ENCODE measurements at places on chromosomes 6 and 20.

- DNase-seq: peak; percentile 69
These were observed 12.1 kb downstream of the LGSN start for GRCh38 chr6:63307581-63308246.

- DNase-seq: no peak
These were observed 245.3 kb upstream of the HSF2 start for GRCh38 chr6:122154155-122154554.

DNA sequence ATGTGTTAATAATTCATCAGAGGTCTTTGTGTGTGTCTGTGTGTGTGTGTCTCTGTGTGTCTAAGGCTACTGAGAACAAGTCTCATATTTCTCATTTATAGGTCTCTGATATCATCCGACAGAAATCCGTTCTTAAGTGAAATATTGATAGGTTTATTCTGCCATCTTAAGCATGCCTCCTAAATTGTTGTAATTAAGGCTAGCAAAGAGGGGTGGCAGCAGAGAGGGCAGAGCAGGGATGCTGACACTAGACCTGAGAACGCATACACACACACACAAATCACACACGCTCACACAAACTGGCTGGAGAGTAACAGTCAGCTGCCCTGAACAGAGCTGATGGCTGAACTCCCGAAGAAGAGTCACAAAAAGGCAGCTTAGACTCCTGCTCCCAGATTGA is 84.9 kb upstream of the LRFN2 start:
- no peak for DNase-seq

DNA sequence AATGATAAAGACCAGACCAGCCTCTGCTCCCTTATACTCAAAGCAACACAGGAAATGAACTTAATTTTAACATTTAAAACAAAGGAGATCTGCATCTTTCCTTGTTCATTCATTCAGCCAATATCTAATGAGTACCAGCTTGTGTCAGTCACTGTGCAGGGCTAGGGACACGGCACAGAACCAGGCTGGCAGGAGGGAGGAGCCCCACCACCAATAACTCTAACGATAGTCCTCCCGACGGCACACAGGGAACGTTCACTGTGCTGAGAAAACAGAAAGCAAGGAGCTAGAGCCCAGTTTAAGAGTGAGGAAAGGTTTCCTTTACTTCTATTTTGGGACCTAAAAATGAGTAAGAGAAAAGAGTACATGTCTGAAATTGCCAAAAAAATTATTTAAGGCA is 9.9 kb downstream of the ETV7 start:
- no peak for DNase-seq

DNA sequence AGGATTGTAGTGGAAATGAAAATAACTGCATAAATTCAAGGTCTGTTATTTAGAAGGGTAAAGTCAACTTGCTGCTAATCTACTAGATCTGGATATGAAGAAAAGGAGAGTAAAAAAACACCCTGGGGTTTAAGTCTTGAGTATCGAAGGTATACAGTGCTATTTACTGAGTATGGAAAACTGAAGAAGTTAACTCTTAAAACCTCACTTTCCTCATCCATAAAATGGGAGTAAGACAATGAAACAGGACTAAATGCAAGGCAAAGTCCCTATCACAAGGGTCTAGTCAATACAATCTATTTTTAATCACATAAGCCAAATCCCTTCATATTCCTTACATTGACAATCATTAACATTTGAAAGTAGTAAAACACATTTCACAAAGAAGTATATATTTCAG is 2.2 kb downstream of the FBXO5 start:
- DNase-seq: no peak

DNA sequence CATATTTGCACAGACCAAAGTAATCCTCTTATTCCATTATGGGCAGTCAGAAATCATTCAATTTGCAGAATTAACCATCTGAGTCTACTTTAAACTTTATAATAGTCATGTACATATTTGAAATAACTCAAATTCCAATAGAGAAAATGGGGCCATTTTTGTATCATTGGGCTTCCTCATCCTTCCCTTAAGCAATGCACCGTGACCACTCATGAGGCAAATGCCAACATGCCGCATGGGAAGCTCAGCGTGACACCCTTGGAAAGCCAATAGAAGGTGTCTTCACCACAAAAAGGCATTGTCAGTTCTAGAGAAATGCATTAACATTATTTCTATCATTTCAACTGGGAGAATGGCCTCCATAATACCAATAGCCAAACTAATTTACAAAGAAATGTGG is 38.5 kb downstream of the SIM1 start:
- no peak for DNase-seq

GRCh38 chr6:27891320-27891875 is 20.8 kb downstream of the OR2B2 start:
- no peak for DNase-seq

GRCh38 chr6:76942203-76942966 is 520.9 kb downstream of the HTR1B start:
- peak; percentile 35 for DNase-seq

GRCh38 chr6:83417880-83418663 is 12.8 kb downstream of the ME1 start:
- peak; percentile 81 for DNase-seq

GRCh38 chr20:24633026-24633425 is 163.6 kb downstream of the SYNDIG1 start:
- no peak for DNase-seq

DNA sequence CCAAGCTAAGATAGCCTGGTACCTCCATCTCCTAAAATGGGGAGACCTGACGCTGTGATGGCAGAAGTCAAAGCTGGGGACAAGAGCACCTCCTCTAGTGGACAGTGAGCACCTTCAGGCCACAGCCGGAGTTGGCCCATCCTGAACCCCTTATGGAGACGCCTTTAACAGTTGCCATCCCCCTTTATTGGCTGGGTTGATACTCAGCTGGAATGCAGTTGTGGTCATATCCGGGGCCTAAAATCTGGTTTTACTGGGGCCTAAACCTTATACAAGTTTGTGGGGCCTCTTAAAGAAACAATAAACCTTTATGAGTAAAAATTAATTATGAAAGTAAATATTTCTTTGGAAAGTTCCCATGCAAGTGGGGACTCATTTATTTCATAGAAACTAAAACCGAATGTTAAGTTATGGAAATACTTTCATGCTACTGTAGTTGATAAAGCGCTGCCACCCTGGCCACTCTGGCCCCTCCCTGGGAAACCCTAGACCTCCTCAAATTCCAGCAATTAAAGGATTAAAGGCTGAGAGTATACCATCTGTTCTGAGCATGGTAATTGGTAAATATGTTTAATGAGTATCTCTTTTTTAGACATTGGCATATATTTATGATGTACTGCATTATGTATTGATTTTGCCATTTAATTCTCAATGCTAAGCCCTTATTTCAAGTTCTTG is 95.1 kb upstream of the SASH1 start:
- DNase-seq: no peak

DNA sequence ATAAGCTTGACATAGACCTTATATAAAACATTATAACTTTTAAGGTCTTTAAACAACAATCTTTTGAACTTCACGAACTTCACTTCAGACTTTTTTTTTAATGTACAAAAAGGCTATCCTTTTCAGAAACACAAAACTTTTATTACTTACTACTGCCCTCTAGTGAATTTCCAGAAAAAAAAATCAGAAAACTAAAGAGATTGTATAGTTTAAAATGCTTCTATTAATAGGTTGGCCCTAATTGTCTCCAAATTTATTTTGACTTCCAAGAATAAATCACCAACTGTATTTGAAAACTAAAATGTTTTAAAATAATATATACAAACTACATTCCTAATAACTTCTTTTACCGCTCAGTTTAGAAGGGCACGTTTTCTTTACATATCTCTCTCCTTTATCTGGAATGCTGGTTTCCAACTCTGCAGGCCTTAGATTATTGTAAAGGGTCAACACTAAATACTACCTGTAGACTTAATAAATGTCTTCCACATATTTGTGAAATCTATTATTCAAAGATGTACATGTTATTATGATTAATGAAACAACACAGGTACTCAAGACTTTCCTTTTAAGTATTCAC is 66.8 kb downstream of the LMBRD1 start:
- peak; percentile 23 for DNase-seq

DNA sequence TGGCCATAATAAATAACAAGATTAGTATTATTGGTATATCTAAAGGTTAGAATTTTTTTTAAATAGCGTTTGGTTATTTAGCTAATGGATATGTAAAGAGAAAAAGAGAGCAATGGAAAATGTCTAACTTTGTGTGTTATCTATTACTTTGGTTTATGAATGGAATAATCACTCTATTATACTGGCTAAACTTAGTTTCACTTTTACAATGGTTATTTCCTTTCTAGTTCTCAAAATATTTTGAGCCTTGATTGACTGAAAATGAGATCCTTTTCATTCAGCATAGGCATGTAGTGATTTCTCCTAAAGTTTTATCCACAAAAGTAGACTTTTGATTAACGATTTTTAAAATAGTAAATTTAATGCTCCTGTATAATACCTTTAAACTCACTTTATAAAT is 51.6 kb upstream of the MLIP start:
- no peak for DNase-seq

GRCh38 chr6:159089909-159090308 is 45.1 kb upstream of the TAGAP start:
- no peak for DNase-seq

DNA sequence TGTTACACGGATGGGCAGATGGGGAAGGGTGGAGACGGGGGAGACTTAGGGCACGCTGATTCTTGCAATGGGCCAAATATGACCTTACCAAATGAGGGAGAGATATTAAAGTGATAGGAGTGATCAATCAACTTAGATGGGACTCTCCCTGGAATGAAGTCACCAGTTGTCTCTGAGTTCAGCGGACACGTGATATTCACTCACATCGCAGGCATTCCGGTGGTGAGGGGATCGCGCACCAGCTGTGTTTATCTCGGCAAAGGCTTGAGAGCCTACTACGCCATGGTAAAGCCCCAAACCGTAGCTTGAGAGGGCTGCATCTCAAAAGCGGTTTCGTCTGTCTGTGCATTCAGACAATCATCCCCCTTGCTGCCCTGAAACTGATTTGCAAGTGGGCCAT is 5.5 kb downstream of the BMP7 start:
- no peak for DNase-seq

DNA sequence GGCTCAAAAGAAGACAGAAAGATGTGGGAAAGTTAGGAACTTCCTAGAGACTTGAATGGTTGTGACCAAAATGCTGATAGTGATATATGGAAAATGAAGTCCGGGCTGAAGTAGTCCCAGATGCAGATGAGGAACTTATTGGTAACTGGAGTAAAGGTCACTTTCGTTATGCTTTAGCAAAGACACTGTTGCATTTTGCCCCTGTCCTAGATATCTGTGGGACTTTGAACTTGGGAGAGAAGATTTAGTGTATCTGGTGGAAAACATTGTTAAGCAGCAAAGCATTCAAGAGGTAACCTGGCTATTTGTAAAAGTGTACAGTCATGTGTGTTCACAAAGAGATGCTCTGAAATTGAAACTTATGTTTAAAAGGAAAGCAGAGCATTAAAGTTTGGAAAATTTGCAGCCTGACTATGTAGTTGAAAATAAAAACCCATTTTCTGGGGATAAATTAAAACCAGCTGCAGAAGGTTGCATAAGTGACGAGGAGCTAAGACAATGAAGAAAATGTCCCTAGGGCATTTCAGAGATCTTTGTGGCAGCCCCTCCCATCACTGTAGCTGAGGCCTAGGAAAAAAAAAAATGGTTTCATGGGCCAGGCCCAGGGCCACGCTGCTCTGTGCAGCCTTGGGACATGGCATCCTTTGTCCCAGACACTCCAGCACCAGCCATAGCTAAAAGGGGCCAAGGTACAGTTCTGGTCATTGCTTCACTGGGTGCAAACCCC is 1692.2 kb downstream of the HACE1 start:
- DNase-seq: no peak

DNA sequence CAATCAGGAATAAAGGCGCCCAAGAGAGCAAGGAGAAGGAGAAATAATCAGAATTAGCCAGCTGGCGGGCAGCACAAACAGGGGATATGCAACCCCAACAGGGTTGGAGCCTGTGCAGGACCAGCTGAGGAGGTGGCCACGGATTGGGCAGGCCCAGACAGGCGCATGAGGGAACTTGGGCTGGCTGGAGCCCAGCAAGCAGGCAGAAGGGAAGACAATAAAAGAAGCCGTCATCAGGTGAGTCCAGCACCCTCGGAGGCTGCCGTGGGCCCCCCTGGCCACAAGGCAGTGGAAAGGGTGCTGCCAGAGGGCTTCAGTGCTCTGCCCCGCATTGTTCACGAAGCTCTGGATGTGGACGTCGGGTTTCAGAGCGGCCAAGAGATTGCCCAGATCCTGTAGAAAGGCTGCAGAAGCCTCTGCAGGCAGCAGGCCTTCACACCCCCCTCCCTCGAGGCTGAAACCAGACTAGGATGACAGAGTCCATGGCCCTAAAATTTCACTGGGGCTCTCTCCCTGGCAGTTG is 28.4 kb upstream of the MAFB start:
- no peak for DNase-seq

DNA sequence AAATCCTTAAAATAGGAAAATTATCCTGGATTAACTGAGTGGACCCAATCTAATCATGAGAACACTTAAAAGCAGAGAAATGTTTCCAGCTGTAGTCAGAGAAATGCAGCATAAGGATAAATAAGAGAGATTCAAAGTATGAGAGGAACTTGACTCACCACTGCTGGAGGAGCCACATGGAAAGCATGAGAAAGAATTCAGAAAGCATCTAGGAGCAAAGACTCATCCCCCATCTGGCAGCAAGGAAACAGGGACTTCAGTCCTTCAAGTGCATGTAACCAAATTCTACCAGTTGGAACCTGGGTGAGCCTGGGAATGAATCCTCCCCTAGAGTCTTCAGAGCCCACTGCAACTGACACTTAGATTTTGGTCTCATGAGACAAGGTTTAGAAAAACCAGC is 33.7 kb downstream of the RNF146 start:
- DNase-seq: peak; percentile 73

- DNase-seq: no peak
These were observed 124.7 kb upstream of the SASH1 start for GRCh38 chr6:148217921-148218320.

DNA sequence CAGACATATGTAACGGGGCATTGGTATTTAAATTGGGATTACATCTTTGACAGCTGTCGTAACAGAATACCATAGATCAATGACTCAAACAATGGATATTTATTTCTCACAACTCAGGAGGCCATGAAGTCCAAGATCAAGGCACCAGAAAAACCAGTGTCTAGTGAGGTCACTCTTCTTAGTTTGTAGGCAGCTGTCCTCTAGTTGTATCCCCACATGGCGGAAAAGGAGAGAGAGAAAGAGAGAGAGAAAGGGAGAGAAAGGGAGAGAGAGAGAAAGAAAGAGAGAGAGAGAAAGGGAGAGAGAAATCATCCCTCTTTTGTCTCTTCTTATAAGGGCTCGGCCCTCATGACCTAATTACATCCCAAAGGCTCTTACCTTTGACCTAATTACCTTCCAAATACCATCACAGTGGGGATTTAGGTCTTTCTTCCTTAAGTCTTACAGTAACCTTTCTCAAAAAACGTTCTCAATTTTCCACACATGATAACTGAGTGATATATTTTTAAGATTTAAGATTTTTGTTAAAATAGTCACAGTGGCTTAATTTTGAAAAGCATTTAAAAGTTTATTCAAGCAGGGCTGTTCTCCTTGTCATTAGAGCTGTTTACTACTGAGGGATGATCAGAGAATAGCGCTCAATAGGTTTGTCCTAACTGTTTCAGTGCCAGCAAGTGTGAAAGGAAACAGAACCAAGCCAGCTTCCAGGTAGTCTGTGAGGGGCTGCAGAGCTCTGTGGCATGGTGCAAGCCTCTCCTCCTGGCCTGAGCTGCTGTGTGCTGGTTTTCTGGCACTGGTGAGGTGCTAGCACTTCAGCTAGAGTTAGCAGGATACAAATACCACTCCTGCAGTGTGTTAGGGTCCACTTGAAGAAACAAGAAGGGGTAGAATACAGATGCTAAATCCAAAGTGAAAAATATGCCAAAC is 79.0 kb downstream of the IMPG1 start:
- DNase-seq: no peak
